Cerebellar cortex (tissue), 1 donor: ENCODE measurements at places on chromosomes 16 and 17.

- no peak for DNase-seq
Observed at GRCh38 chr16:73817526-73818324, 478.9 kb upstream of the PSMD7 start.

DNA sequence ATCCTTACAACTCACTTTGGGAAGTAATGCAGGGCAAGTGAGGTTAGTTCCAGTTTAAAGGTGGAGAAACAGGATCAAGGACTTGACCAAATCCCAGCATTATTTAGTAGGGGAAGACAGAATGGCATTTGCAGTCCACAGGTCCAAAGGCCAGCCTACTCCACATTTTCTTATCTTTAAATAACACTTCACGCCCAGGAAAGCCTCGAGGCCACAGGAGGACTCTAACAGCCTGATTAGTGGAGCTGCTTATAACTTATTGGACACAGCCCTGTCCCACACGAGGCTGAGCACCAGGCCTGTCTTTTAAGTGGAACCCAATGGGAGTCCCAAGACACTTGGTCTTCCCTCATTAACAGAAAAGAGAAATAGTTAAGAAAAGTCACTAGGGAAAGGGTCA, 12.1 kb upstream of the HYDIN start:
- DNase-seq, result no peak

DNA sequence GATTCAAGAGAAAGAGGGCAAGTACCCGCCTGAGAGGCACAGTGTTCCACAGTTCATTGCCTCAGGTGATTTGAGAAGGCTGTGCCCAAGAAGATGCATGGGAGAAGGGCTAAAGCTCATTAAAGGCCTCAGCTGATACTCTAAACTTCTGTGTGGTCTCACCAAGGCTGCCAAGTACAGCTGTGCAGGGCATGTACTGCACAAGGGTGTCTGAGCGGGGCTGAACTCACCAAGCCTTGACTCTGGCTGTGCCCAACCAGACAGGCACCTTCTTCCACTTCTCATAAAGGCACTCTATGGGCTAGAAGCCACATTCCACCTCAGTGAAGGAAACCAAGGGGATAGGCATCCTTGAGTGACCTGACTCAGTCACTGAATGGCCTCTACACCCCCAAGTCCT, 12.7 kb downstream of the LRRC75A start:
- DNase-seq, result no peak

- peak; percentile 67 for DNase-seq
Observed at GRCh38 chr17:76527430-76528111, 9.9 kb downstream of the CYGB start.

DNA sequence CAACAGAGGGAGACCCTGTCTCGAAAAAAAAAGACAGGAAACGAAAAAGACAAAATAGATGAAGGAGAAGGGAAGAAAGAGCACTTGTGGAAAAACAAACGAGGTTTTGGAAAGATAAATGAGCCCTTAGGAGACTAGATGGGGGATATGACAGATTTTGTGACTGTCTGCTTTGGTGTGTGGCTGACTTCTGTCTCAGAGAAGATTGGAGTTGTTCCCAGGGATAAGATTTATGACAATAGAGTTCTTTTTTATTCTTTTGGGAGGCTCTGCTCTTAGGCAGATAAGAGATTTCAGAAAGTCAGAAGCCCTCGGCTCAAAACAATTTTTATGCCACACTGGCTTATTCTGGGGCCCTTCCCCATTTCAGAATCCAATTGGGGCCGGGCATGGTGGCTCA, 73.9 kb upstream of the ATF7IP2 start:
- no peak for DNase-seq

GRCh38 chr16:81060576-81061306, 16.3 kb downstream of the C16orf46 start:
- peak; percentile 66 for DNase-seq

GRCh38 chr16:80466024-80466987, 74.5 kb upstream of the DYNLRB2 start:
- DNase-seq, result peak; percentile 77

DNA sequence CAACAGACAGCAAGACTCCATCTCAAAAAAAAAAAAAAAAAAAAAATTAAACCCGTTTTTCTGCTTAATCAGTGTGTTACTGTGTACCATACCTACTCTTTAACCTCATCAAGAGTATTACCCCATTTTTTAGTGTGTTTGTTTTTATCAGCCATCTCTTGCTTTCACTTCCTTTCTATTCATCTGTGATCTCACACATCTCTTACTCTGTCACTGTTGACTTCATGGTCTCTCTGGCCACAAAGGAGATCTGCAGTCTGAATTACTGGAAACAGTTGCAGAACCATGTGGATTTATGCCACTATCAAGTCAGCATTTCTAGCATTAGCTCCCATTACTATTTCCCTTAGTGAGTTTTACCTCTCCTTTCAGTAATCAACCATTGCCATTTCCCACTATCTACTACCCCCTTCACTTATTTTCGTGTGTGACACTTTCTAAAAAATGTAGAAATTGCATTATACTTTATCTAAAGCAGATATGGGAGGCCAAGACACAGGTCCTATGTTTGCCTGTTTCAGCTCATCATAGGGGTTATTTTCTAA, 20.1 kb downstream of the NDEL1 start:
- no peak for DNase-seq

GRCh38 chr17:83144421-83145357, 65.3 kb downstream of the METRNL start:
- no peak for DNase-seq

DNA sequence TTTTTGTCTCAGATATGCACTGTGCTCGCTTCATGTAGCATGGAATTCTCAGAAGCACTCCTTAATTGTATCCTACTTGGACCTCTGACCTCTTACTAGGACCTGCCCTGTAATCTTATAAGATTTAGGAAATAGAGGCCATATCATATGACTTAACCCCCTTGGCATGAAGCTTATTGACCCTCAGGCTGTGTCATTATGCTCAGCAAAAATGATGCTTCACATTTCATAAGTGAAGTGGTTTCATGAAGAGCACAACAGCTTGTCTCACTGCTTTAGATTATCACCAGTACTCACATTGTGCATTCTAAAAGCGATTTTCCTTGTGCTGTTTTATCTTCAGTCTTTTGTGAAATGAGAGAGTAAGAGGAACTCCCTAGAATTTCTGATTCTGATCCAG, 6.4 kb downstream of the PHKB start:
- no peak for DNase-seq

DNA sequence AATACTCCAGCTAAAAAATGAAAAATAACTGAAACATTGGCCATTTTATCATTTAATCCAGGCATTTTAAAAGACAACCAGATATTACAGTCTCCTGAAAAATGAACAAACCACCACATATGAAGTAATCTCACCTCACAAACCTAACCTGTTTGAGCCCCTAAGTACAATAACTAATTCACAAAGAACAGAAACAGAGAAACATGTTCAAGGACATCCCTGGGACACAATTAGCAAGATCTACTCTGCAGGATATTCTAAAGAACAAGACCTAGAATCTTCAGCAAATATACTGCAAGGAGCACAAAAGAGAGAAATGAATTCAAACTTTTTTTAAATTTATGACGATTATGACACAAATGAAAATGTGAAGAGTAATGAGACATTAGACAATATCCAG, 50.8 kb upstream of the ANKFY1 start:
- DNase-seq, result no peak

GRCh38 chr17:32541640-32542039, 54.8 kb downstream of the CDK5R1 start:
- no peak for DNase-seq

- no peak for DNase-seq
Observed at GRCh38 chr16:87728026-87728425, 37.8 kb downstream of the KLHDC4 start.

DNA sequence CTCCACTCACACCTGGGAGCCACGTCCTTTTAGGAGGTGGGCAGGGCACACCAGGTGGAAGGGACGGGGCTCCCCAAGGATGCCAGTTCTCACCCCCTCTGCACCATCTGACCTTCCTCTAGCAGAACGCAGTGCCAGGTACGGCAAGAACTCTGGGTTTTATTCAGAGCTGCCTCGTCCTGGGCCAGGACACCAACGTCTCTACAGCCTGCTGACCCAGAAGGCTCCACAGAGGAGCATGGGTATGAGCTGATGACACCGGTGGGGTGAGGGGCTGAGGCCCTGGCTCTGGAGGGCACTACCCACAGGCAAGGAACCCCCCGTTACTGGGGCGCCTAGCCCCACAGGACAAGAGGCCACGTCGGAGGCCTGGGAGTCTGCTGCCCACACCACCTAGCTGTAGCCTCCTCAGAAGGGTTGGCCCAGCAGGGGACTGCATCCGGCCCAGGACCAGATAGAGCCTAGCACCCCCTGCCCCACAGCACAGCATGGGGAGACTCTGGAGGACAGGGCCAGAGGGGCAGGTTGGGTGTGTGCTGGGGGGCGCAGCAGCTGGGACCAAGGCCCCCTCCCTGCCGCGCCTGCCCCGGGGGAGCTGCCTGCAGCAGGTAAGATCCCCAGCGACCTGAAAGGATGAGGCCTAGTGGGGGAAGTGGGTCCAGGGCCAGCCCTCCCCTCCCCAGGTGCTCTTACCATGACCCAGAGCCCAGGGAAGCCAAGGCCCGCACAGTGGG, 13.9 kb downstream of the BCAR1 start:
- no peak for DNase-seq

DNA sequence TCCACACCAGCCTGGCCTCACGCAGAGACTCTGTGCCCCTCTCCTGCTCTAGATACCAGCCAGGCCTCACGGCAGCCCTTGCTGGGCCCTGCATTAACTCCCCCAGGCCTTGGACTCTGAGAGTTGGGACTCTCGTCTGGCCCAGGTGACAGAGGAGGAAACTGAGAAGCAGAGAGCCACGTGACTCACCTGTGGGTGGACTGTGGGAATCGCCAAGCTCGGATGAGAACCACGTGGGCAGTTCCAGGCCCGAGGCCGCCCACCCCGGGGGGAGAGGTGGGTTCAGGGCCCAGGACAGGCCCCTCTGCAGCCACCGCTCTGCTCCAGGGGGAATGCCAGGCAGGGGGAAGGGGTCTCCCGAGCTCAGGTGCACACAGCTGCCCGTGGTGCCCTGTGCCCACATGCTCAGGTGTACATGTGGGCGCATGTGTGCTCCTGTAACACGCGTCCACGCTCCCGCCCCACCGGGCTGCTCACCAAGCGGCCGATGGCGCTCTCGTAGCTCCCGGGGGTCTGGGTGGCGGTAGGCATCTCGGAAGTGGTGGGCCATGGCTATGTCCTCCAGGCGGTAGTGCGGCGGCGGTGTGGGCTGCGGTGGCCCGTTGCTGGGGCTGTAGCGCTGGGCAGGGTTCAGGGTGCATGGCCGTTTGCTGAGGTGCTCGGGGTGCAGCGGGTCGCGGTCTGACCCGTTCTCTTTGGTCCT, 18.3 kb upstream of the PABPN1L start:
- DNase-seq, result no peak

- peak; percentile 79 for DNase-seq
Observed at GRCh38 chr16:1408171-1408837, 6.2 kb downstream of the UNKL start.

DNA sequence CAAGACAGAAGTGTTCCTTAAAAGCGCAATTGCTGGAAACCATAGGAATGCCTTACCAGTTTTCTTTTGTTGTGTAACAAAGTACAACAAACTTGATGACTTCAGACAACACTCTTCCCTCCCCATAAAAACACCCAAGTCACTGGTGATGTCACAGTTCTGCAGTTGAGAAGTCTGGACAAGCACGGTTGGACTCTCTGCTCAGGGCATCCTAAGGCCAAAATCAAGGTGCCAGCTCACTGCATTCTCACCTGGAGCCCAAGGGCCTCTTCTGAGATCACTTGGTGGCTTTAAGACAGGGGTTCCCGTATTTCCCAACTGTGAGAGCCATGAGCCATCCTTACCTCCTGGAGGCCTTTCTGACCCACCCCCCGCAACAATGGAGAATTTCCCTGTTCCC, 45.6 kb upstream of the MEAK7 start:
- no peak for DNase-seq

GRCh38 chr17:28982131-28982793, 23.6 kb downstream of the SEZ6 start:
- DNase-seq, result no peak

GRCh38 chr17:55484575-55484974, 26.7 kb downstream of the SMIM36 start:
- no peak for DNase-seq

GRCh38 chr16:76204249-76204648, 73.0 kb upstream of the CNTNAP4 start:
- no peak for DNase-seq

GRCh38 chr16:1557576-1557975, 24.1 kb downstream of the TMEM204 start:
- no peak for DNase-seq

GRCh38 chr16:58025351-58026138, at the start of gene MMP15:
Gene MMP15 (plus strand): TSS chr16:58025754. CDS start chr16:58026351, 597 bp downstream.
- DNase-seq, result peak; percentile 59

DNA sequence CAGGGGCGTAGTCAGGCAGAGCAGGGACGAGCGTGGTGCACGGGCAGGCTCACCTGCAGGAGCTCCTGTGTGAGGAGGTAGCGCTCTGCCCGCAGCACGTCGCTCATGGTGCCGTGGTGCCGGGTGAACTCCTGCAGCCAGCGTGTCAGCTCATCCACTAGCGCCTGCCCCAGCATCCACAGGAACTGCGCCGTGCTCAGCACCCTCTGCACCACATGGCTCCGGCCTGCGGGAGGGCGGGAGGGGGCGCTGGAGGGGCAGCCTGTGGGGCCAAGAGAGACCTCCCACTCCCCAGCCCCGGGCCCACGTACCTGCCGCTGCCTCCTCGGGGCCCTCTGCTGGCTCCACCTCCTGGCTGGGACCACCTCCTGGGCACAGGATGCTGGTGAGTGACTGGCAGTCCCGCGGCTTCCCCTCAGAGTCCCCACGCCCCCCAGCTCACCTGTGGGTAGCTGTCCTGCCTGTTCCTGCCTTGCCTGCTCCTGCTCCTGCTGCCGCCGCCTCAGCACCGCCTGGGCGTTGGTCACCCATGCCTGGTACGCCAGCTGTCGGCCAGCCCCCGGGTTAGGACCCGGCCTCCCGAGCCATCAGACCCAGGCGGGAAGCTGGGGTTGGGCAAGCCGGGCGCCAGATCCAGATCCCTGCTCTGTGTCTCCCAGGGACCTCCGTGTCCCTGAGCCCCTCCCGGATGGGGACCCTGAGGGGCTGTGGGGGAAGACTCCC, 16.6 kb downstream of the CTU2 start:
- DNase-seq, result no peak

DNA sequence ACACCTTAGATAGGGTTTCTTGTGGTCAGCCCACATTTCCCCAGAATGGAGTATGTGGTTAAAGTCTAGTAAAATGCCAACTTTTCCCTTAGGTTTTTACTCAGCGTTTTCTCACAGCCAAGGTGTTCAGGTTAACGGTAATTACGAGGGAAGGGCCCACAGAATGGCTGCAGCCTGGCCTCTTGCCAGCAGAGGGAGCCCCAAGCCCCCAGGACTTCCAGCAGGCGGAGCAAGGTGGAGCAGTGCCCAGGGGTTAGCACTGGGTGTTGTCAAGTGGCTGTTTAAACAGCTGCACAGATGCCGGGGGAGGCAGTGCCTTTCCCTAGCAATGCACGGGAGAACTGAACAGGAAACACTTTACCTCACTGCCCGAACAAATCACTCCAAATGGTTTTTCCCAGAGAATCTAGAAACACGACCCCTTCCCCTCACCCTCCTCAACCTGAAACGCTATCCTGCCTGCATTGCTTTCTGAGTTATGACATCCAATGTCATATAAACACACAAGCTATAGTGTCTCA, 6.6 kb downstream of the PHB1 start:
- DNase-seq, result peak; percentile 67

- DNase-seq, result no peak
Observed at GRCh38 chr16:65634291-65634690, 512.4 kb upstream of the CDH11 start.

GRCh38 chr16:89177501-89177900, 6.0 kb downstream of the CDH15 start:
- no peak for DNase-seq
